Neural progenitor cell (in vitro differentiated cells): ENCODE measurements at places on chromosomes 16 and 17.

- DNase-seq = no peak
Observed at GRCh38 chr16:86542756-86543750, 12.0 kb downstream of the MTHFSD start.

DNA sequence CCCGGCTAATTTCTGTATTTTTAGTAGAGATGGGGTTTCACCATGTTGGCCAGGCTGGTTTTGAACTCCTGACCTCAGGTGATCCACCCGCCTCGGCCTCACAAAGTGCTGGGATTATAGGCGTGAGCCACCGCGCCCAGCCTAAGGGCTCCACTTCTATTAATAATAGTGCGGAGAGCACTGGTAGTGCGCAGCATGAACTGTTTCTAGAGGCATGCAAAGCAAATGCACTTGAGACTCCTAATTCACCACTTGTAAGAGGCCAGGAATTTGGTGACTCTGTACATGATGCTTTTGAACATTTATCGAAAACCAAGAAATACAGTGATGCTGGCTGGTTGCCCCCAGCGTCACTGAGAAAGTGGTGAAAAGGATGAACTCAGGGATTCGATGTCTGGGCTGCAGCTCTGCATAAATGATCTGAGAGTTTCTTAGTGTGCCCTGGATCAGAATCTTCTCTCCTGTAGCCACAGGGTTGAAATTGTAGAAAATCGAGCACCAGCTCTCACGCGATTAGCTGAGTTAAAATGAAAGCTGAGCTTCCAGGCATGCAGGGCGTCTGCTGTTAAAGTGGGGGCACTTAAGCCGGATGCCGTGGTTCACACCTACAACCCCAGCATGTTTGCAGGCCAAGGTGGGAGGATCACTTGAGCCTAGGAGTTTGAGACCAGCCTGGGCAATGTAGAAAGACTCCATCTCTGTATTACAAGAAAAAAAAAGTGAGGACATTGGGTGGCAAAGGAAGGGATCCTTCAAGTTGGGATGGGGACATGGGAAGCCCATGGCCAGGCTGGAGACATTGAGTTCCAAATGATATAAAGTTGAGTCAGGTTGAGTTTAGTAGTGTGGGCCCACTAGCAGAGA lies 4.8 kb downstream of the RNF213 start:
- DNase-seq = no peak

GRCh38 chr17:28268610-28269313 lies 50.2 kb upstream of the TMEM97 start:
- no peak for DNase-seq

- no peak for DNase-seq
Observed at GRCh38 chr17:5241861-5242671, 7.4 kb upstream of the SCIMP start.

DNA sequence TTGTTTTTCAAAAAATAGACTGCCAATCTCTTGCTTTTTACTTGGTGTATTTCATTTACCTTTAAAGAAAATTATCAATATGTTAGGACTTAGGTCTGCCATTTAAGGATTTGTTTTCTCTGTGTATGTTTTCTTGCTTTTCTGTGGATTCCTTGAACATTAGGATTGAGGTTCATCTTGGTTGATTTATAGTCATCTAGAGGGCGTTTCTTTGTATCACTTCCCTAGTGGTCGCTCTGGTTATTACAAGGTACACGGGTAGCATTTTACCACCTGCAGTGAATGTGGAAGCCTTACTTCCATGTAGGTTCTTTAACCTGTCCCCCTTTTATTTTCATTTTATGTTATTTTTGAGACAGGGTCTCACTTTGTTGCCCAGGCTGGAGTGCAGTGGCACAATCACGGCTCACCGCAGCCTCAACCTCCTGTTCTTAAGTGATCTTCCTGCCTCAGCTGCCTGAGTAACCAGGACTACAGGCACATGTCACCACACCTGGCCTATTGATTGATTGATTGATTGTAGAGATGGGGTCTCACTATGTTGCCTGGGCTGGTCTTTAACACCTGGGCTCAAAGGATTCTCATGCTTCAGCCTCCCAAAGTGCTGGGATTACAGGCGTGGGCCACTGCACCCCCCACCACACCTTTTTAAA lies 35.2 kb upstream of the CBX4 start:
- DNase-seq = peak; percentile 58

- no peak for DNase-seq
Observed at GRCh38 chr16:984736-985636, 3.4 kb downstream of the SOX8 start.

DNA sequence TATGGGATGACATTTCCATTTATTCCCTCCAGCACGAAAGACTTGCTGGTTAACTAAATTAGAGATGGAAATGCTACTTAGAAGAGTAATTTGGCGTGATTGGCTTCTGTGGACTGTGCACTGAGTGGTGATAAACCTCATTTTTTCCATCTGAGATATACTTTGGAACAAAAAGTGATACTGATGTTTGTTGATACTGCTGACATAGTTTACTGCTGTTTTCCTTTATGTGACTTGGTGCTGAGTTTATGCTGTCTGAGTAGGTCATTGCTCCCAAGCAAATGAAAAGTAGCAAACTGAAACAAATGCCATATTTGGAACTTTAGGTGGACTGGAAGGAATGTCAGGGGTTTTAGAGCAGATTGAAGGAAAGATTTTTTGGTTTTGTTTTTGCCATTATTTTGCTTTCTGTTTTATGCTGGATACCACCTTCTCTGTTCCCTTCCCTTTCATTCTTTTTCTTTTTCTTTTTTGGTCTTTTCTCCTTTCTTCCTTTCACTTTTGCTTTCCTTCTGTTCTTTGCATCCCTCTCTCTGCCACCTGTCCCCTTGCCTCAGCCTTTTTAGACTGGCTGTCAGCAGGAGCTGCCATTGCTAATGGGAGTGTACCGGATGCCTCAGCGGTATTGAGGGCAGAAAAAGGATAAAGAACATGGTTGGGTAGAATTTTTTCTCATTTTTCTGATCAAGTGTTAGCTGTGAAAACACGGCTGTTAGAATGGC lies 41.8 kb downstream of the NUP93 start:
- DNase-seq = no peak

GRCh38 chr17:155576-155975 lies 18.2 kb downstream of the SCGB1C2 start:
- DNase-seq = no peak

GRCh38 chr16:88649195-88649923 lies 1.5 kb downstream of the CYBA start:
- no peak for DNase-seq

DNA sequence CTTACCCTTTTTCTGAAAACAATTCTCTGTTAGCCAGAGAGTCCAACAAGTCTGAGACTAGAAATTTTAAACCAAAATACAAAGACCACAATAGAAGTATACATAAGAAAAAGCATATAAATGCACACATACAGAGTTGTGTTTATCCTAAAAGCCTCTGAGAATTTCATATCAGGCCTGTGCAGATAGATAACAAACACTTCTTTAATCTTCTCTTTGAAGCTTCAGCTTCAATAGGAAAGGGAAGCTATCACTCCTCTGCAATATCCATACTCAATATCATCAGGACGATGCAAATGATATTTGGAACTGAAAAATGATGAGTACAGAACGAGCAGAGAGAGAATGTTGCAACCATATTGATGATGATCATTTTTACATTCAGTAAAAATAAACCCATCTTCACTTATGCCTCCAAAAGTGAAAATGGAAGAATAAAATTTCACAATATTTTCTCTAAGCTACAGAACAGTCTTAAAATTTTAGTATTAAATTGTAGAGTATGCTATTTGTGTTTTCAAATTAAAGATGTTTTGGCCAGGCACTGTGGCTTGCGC lies 61.6 kb downstream of the SKAP1 start:
- no peak for DNase-seq

DNA sequence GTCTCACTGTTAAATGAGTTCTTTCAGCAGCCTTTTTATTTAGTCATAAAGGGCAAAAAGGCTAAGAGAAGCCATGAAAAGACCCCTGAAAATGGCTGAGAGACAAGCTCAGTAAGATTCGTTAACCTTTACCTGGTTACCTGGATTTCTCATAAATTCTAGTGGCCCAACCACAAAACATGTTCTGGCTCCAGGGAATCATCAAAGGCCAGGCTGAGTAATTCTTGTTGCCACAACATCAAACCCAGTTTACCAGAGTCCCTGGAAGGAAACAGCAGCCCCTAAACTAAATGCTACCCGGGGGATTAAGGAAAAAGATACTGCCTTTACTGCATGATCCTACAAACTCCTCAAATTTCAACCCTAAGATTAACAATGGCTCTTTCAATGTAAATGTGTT lies 15.8 kb downstream of the CYTH1 start:
- DNase-seq = no peak

DNA sequence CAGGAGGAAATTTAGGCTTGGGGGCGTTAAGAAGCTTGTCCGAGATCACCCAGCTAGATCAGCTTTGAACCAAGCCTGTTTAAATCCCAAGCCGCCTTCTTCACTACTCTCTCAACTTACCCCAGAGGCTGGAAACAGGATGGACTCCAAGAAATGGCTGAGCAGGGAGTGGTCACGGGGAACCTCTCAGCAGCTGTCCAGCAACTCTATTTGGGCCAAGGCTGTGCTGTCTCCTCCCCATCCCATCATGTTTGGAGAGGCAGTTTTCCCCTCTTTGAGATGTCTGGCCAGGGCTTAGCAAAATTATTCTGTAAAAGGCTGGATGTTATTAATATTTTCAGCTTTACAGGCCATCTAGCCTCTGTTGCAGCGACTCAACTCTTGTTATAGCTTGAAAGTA lies 305.7 kb downstream of the RBFOX1 start:
- no peak for DNase-seq

DNA sequence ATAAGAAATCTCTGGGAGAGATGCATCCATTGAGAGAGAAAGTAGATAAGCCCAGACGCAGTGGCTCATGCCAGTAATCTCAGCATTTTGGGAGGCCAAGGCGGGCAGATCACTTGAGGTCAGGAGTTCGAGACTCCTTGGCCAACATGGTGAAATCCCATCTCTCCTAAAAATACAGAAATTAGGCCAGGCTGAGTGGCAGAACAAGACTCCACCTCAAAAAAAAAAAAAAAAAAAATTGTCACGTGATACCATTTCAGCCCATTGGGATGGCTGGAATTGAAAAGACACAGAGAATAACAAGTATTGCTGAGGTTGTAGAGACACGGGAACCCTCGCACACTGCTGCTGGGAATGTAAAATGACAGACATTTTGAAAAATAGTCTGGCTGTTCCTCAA lies 2.9 kb upstream of the IL32 start:
- DNase-seq = no peak

- DNase-seq = no peak
Observed at GRCh38 chr17:5264893-5265292, 17.2 kb upstream of the RABEP1 start.

- DNase-seq = no peak
Observed at GRCh38 chr16:68728523-68728922, 8.6 kb upstream of the CDH1 start.

DNA sequence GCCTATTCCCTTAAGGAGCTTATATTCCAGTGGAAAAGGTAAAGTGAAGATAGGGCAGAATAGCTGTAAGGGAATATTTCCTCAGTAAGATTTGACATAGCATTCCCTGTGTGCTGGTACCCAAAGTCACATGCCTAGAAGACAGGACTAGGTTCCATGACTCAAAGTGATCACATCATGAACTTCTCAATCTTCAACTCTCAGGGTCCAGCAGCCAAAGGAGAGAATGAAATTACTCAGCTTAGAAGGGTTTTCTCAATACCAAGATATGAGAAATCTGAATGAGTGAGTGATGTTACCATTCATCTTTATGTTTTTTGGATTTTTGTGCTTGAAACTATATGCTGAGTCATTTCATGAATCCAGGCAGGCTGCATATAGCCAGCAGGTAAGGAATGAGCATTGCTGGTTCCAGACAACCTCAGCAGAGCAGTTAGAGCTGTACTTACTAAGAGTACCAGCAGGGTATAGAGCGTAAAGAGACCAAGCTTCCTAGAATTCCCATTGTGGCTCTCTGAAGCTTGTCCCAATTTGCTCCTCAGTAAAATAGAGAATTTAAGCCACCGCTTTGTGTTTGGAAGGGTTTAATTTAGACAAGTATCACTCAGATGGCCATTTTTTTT lies 91.1 kb downstream of the ANKFN1 start:
- peak; percentile 3 for DNase-seq

DNA sequence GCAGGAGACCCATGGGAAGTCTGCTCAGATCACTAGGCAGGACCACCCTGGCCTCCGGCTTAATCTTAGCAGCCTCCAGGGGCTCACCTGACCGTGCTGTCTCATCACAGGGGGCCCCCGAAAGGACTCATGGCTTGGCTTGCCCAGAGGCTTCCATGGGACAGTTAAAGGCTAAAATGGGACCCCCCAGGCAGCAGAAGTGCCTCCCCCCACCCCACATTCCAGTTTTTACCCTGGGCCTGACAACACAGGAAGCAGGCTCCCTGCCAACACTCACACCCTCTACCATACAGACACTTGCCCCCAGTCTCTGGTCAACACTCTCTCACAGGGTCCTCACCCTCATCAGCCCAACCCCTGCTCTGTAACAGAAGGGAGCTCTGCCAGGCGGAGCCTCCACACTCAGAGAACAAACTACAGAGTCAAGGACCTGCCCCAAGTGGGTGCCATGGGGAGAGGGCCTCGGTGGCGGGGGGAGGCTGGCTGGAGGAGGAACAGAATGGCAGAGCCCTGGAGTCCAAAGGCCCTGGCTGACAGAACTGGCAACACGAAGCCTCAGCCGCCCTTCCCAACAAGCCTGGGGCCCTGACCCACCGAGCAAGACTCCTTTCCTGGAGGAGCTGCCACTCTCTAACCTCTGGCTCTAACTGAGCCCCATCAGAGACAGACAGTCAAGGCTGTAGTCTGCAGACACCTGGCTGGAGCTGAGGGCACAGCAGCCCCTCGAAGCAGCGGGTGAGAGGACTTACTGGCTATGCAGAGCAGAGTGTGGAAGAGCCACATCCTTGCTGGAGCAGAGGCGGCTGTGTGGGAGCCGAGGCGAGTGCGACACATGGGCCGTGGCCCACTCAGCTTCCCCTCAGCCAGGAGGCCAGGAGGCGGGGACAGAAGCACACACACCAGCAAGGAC lies at the start of gene ITGAE:
ITGAE (minus strand) TSS at position 827 of the 910 bp plus-strand sequence; CDS start at position 783, 44 bp downstream.
- DNase-seq = no peak

DNA sequence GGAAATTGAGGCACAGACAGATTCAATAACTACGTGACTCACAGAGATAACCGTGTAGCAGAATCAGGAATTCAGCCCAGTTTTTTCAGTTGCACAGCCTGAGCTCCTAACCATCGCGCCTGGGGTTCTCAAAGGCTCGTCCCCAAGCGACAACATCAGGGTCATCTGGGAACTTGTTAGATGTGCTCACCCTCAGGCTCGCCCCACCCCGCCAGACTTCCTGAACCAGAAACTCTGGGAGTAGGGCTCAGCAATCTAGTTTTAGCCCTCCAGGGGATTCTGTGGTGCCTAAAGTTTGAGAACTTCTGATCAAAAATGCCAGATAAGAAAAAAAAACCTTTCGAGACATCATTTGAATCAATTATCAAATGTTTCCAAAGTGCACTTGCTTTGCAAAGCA lies 559.8 kb downstream of the WWOX start:
- no peak for DNase-seq

GRCh38 chr17:82334204-82334621 lies 647 bp upstream of the SECTM1 start:
- DNase-seq = no peak

GRCh38 chr16:4869147-4869805 lies 22.0 kb downstream of the UBN1 start:
- DNase-seq = no peak
